ENCODE measurements at places on chromosomes 12 and 14.

- no peak for DNase-seq
Measured at GRCh38 chr12:124305776-124306685, 11.1 kb downstream of the RFLNA start.

- DNase-seq, result no peak
Measured at GRCh38 chr12:126617312-126617711, 1552.1 kb downstream of the AACS start.

- DNase-seq, result no peak
Measured at GRCh38 chr12:20523658-20524057, 155.3 kb downstream of the PDE3A start.

- DNase-seq, result no peak
Measured at GRCh38 chr14:101350021-101350420, 211.3 kb upstream of the DIO3 start.

- no peak for DNase-seq
Measured at GRCh38 chr14:56666716-56667115, 87.1 kb downstream of the TMEM260 start.

- DNase-seq, result no peak
Measured at GRCh38 chr12:119096429-119097202, 82.1 kb upstream of the HSPB8 start.

DNA sequence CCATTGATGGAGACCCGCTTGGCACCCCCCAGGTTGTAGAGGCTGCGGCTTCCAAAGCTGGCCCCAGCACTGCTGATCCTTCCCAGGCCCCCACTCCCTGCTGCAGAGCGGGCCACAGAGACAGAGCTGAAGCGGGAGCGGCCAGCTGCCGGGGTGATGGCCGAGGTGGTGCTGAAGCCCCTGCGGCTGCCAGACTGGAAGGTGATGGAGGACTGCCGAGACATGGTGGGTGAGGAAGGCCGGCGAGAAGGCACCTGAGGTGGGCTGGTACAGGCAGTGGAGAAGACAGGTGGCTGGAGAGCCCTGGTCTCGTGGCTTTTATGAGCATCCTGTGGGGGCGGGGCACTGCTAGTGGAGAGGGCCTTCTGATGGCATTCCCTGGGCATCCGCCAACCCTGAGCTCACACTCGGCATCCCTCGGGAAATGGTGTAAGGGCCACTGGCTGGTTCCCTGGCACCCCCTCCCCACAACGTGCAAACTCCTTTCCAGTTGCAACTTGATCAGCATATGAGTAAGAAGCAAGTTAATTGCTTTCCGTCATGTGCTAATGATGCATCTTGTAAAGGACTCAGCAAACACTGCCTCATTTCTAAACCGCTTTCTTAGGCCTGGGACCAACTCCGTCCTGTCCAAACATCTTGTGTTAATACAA is at the start of gene KRT75:
Gene KRT75 (minus strand): TSS at position 291 of the 653 bp plus-strand sequence. CDS start 67 bp downstream, at position 224.
- DNase-seq, result no peak

- no peak for DNase-seq
Measured at GRCh38 chr12:130167537-130167936, 5.3 kb downstream of the FZD10 start.

DNA sequence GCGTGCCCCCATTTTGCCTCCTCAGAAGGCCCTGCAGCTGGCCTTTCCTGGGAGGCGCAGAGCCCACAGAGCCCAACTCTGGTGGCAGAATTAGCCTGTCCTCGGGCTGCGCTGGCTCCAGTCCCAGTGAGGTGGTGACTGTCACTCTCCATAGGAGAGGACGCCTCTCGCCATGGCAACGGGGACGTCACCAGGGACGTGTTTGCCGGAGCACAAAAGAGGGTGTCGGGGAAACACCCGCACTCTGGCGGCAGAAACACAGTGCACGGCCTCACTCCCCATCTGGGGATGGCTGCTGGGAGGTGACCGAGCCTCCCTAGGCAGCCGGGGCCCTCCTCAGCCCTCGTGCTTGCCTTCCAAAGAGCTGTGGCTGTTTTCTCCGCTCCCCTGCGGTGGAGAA is 50.2 kb upstream of the NCOR2 start:
- DNase-seq, result no peak

GRCh38 chr12:109710747-109711595 is 2.7 kb upstream of the FAM222A start:
- DNase-seq, result no peak

- no peak for DNase-seq
Measured at GRCh38 chr14:94389731-94390371, 1.4 kb upstream of the SERPINA1 start.

GRCh38 chr12:20128928-20129327 is 239.4 kb upstream of the PDE3A start:
- no peak for DNase-seq

DNA sequence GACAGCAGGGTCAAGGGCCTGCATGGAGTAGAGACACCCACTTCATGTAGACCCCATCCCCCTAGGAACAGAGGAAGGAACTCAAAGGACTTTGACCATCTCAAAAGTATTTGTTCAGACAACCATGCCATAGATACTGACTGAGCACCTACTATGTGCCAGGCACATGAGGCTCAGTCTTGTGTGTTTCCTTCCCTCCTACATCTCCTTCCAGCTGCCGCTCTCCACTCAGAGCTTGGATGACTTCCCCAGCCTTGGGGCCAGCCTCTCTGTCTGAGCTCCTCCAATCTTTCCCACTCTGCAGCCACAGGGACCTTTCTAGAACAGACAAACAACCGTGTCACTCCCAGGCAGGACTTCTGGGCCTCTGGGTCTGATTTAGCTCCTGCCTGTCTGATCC is 2.5 kb downstream of the TRPV4 start:
- no peak for DNase-seq

DNA sequence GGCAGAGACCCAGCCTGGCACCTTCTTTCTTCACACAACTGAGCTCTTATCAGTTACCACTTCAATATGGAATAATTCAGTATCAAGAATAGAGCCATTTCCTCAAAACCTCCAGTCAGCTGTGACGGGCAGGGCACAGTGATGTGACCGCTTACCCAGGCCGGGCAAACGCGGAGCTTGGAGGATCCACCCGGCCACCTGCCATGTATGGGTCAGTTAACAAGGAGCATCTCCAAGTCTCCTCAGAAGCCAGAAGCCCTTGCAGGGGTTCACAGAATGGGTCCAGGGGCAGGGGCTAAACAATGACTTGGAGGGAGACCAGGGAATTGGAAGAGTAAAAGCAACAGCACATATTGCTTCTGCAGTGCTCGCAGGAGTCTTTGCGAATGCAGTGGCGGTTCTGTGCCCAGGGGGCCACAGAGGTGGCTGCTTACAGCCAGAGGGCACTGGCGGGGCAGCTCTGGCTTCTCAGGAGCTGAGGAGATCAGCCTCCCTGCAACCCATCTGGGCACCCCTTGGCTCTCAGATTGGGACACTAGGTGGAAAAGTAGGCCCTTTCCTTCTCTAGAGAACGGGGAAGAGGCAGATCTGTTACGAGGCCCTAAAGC is 162.3 kb downstream of the CALM1 start:
- DNase-seq, result no peak

GRCh38 chr12:32499048-32499447 is 99.7 kb downstream of the FGD4 start:
- no peak for DNase-seq

- no peak for DNase-seq
Measured at GRCh38 chr14:68960123-68960522, 19.0 kb downstream of the ACTN1 start.

DNA sequence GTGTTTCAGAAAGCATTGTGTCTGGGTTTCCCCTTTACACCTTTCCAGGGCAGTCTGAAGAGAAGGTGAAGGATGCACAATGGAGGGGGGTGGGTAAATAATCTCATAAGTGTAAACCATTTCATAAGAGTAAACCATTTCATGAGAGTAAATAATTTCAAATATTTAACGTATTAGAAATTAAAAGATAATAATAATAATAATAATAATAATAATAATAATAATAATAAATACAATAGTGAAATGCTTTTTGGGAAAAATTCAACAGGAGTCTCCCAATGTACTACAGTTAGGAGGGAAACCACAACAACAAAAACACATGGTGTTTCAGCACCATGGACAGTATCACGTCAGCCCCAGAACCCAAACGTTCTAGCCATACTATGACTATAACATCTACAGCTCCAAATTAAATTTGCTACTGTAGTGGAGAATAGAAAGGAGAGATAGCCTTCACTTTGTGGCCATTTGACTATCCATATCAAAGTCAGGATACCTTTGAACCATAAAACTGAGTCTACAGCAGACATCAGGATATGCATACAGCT is 691.8 kb downstream of the BCL11B start:
- DNase-seq, result no peak

- DNase-seq, result no peak
Measured at GRCh38 chr12:102061096-102061559, 663 bp downstream of the WASHC3 start.

GRCh38 chr12:53414756-53415417 is 8.8 kb upstream of the AMHR2 start:
- no peak for DNase-seq

DNA sequence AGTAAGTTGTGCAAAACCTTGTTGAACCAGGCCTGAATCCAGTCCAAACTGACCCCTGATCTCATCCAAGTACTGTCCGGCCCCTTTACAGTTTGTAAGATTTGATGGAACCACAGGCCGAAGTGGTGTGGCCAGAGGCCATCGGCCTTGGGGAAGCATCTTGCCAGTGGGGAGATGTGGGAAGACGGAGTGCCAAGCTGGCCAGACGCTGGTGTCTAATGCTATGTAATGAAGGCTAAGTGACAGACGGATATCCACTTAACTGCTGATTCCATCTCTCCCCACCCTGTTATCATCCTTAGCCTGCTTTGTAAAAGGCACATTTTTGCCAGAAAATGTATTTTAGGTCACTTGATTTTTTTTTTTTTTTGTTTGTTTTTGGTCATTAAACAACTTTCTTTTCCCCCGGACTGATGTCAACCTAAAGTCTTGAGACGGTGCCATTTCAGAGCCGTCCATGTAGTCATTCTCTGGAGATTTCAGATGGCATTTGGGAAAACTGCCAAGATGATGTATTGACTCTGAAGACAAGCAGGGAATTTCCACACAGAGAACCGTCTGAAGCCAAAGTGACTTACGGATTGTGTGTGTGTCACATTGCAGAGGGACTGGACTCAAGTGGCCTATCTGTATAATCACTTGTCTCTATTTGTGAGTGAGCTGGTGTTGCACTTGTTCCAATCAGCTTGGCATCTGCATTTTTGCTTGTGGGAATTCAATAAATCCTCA is 86.5 kb upstream of the MANSC4 start:
- no peak for DNase-seq

- no peak for DNase-seq
Measured at GRCh38 chr12:106345746-106346145, 11.8 kb upstream of the POLR3B start.

DNA sequence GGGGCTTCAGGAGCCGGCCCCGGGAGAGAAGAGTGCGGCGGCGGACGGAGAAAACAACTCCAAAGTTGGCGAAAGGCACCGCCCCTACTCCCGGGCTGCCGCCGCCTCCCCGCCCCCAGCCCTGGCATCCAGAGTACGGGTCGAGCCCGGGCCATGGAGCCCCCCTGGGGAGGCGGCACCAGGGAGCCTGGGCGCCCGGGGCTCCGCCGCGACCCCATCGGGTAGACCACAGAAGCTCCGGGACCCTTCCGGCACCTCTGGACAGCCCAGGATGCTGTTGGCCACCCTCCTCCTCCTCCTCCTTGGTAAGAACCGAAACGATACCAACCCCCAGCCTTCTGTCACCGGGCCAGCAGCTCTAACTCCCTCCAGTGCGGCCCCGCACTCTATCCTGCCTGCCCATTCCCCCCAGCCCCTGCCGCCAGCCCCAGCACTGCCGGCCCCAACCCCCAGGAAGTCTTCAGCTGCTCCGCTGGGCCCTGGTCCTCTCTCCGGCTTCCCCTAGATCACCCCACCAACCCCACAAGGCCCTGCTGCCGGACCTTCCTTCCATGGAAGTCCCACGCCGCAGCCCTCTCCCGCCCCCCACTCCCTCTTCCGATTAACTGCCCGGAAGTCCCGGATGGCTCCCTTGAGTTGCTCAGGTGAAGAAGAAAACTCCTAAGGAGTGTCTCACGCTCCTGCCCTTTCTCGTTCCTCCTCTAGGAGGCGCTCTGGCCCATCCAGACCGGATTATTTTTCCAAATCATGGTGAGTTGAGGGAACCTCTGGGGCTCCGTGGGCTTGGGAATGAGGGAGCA is 693 bp downstream of the LRP10 start:
- peak; percentile 63 for DNase-seq

DNA sequence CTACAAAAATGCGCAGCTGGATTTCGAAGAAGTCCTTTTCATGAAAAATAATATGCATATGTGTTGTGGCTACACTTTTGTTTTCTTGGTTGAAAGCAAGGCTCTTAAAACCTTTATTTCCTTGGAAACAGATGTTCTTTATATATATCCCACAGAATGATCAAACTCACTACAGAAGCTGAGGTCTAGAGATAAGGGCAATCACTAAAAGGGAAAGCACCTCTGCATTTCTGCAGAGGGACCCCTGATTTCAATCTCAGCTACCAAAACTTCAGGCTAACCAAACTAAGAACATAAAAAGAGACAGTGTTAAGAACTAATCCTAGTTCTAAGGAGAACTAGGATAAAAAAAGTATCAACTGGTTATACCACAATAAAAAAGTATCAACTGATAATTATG is 65.4 kb upstream of the CDKL1 start:
- no peak for DNase-seq

DNA sequence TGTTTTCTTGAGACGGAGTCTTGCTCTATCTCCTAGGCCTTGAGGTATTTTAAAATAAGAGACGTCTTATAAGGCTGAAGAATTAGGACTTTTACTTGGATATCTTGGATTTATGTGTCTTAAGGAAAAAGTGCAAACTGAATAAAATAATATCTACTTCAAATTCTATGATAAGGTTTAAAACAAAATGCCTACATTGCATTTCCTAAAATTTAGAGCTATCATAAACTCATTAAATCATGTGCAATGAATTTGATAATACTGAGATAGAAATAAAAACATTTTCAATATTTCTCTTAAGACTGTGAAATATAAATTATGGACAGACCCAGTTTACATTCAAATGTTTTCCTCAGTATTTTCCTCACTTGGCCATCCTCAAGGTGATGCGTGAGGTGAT is 729.5 kb upstream of the LMO3 start:
- DNase-seq, result no peak

- no peak for DNase-seq
Measured at GRCh38 chr14:42719391-42719790, 1112.7 kb downstream of the LRFN5 start.

- no peak for DNase-seq
Measured at GRCh38 chr12:57000393-57000792, 6.0 kb downstream of the ZBTB39 start.

GRCh38 chr14:99116741-99117295 is 155.2 kb downstream of the BCL11B start:
- no peak for DNase-seq

DNA sequence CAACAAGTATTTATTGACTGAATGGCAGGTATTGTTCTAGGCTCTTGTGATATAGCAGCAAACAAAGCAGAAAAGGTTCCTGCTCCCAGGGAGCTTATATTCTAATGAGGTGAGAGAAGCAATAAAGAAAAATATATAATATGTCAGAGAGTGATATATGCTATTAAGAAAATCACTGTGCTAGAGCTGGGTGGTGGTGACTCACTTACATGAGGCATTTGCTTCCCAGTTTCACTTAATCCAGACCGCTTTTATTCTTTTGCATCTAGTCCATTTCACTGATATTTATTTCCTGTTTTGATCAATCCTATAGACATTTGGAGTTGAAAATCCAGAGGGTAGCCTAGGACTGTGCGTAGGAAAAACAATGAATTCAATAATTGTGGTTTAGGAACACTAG is 17.5 kb downstream of the TRHDE start:
- DNase-seq, result no peak

Measured in activated T-cell treated with anti-CD3 and anti-CD28 coated beads, Interleukin-2, amount 50 U/mL, for 4 hours (primary cell).